ENCODE measurements at places on chromosomes 11 and 22. TPM values are rescaled to one million over a fixed set of nuclear protein-coding genes. Genes with fewer than 3 reads are reported as not detected.

Gene KRTAP5-9
- total RNA-seq, result not detected

GRCh38 chr22:43155789-43156188 is 4.4 kb downstream of the TSPO start:
- no peaks in the 10 kb centered on the region for H3K27me3 ChIP-seq
- no peaks in the 10 kb centered on the region for H3K36me3 ChIP-seq
- no peak overlapping the region for H3K4me3 ChIP-seq
- no peak for DNase-seq

GRCh38 chr11:27028561-27028965 is 12.1 kb upstream of the BBOX1 start:
- no peaks in the 10 kb centered on the region for H3K27me3 ChIP-seq
- no peak overlapping the region for H3K4me3 ChIP-seq
- H3K27ac ChIP-seq, result no peak overlapping the region

Gene ZNF408
- total RNA-seq, result 18.2 TPM

DNA sequence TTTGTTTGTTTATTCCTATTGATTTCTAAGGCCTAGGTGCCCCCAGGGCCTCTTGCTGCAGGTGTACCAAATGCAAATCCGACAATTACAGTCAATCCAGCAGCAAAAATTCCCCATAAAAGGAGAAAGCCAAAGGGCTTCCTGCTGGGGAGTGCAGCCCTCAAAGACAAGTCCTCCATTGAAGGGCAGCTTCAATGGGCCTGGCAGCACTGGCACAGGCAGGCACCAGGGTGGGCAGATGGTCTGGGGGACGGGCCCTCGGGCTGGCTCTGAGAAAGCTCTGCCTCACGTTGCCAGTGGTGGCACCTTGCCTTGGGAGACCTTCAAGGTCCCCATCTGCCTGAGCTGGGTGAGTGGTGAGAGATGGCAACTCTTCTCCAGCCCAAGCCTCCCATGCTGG is 128.0 kb downstream of the DSCAML1 start:
- H3K4me3 ChIP-seq, result no peak overlapping the region
- no peak overlapping the region for H3K27ac ChIP-seq
- H3K4me1 ChIP-seq, result no peaks in the 10 kb centered on the region
- no peaks in the 10 kb centered on the region for H3K36me3 ChIP-seq
- DNase-seq, result no peak

Gene CCDC73
- total RNA-seq, result not detected

DNA sequence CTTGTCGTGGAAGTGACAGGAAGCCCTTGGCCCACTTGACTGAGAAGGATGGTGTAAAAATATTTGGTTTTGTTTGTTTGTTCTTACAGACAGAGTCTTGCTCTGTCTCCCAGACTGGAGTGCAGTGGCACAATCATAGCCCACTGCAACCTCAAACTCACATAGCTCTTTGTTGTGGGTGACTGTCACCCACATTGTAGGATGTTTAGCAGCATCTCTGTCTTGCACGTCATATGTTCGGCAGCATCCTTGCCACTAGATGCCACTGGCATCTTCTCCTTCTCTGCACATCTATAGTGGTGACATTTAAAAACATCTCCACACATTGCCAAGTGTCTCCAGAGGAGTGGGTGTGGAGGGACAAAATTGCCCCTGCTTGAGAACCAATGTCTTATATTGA is 56.8 kb downstream of the PRR5L start:
- peaks cover 24% of the 10 kb centered on the region for H3K27me3 ChIP-seq
- H3K27ac ChIP-seq, result peak overlapping the region; percentile 34
- H3K4me1 ChIP-seq, result peaks cover 84% of the 10 kb centered on the region
- H3K36me3 ChIP-seq, result no peaks in the 10 kb centered on the region

Gene MN1
- total RNA-seq, result 0.02 TPM

DNA sequence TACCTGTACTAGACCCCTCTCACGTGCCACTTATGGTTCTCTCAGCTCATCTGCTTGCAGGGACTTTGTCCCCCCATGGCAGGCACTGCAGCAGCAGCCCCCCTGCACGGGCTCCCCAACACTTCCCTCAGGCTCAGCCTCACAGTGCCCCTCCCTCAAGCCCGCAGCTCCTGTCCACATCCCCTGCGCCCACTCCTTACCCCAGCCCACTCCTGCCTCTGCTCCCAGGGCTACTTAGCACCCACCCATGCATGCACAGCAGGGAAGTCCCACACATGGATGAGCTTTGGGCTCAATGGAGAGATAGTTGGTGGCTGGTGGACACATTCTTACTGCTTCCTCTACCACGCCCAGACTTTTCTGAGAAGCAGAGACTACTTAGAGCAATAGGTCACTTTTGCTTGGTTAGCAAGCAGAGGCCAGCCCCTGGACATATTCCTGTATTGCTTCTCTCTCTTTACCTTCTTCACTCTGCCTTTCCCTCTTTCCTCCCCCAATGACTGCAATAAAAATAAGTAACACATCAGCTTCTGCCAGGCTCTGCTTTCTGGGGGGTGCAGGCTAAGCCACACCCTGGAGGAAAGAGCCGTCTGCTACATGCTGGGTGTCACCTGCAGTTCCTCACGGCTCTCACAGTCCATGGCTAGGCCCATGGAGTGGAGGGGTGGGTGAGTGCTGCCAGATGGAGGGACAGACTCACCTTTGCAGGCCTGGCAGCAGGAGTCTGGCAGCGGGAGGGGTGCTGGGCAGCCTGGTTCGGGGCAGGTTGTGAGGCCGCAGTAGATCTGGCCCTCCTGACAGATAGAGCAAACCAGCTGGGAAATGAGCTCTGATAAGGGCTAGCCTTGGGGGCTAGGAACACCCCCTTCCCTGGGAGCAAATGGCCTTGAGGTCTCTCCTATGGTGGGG is 23.4 kb downstream of the CHRDL2 start:
- no peak overlapping the region for H3K4me3 ChIP-seq
- H3K27me3 ChIP-seq, result no peaks in the 10 kb centered on the region
- DNase-seq, result no peak
- H3K4me1 ChIP-seq, result no peaks in the 10 kb centered on the region

- peaks cover 39% of the 10 kb centered on the region for H3K27me3 ChIP-seq
- H3K4me3 ChIP-seq, result no peak overlapping the region
- H3K4me1 ChIP-seq, result no peaks in the 10 kb centered on the region
- DNase-seq, result no peak
- no peak overlapping the region for H3K27ac ChIP-seq
Observed at GRCh38 chr11:33930317-33931021, 38.6 kb upstream of the LMO2 start.

DNA sequence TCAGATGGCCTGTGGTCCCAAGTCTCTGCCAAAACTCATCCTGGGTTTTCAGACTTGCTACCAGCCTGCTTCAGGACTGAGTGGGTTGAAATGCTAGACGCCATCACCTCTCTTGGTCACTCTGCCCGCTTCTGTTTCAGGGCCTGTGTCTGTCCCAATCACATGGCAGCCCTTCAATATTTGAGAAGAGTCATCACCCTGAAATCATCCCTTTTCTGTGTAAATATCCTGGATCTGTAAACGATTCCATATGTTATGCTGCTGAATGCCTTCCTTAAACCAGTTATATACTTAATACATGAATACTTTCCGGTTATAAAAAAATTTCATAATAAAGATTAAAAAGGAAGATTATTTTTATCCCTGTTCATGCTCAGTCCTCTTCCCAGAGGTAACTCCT is 39.8 kb upstream of the TLCD5 start:
- peaks cover 39% of the 10 kb centered on the region for H3K27me3 ChIP-seq
- H3K27ac ChIP-seq, result no peak overlapping the region
- no peak for DNase-seq
- H3K4me3 ChIP-seq, result no peak overlapping the region

Measured in activated T-cell treated with anti-CD3 and anti-CD28 coated beads, Interleukin-2, amount 50 U/mL, for 72 hours (primary cell).